Fibroblast of villous mesenchyme (primary cell): ENCODE measurements at places on chromosomes 16 and 17.

DNA sequence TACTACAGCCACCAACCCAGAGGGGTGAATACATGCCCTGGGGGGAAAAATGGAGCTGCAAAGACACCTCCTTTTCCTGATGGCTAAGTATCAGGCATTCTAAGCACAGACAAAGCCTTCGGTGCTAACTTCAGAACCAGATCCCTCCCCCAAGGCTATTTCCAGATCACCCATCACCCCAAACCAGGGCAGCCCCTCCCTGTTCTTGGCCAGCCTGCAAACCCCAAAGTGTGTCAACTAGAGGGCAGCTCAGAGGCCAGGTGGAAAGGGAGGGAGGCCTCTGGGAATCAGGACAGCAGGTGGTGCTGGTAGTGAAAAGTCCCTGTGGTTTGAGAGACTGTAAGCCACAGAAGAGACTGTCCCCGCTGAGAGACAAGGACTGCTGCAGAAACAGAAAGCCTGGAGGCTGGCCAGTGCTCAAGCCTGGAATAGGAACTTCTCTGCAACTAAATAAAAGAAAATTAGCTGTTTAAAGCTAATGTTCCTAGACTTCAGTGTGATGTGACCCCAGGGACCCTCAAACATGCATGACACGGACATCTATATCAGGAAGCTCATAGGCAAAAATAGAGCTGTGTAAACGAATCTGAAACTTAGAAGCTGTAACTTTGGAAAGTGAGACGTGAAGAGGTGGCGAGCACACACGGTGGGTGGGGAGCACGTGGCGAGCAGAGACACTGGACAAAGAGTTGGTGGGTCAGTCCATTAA is 9.1 kb downstream of the TUBG1 start:
- peak; percentile 22 for DNase-seq

GRCh38 chr17:76878568-76878967 is 10.4 kb downstream of the MGAT5B start:
- no peak for DNase-seq

- peak; percentile 64 for DNase-seq
Measured at GRCh38 chr17:37527249-37527851, 37.7 kb downstream of the DUSP14 start.

DNA sequence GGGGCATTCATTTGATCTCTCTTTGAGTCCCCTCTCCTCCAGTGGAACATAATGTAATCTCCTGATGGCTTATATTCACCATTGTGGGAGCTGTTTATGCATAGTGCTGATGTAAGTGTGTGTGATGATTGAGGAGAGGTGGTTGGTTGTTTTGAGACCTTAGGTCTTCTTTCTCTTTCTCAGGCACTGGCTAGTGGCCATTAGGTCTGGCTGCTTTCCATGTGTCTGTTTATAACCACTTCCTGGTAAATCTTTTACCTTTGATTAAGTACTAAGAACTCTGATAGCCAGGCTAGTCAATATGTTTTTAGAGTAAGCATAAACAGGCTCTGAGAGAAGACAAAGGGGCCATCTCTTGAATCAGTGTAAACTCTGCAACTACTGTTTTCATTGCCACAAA is 27.9 kb downstream of the VAT1L start:
- DNase-seq, result peak; percentile 79
